ENCODE measurements at places on chromosomes 3 and 15. TPM values are rescaled to one million over a fixed set of nuclear protein-coding genes. Genes with fewer than 3 reads are reported as not detected.

Gene CHRFAM7A
- 0.90 TPM for total RNA-seq

Gene PRTG
- 2.1 TPM for total RNA-seq

Gene NDN
- total RNA-seq, result 0.33 TPM

Gene CHST13
- not detected for total RNA-seq

Gene SLC9C1
- not detected for total RNA-seq

DNA sequence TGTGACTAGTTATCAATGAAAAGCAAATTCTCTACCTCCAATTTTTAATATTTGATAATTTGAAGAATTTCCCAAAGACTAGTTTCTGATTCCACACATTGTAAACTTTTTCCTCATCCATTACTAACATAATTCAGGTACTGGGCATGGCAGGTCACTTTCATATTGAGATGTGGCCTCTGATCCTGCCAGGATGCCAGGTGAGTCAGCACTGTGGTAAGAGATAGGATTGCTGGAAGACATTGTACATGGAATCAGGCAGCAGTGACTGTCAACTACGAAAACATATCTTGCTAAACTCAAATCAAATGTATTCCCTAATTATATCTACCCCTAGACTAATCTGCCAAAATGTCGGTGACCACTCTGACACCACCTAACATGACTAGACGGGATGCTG, 33.2 kb upstream of the POU1F1 start:
- no peak for DNase-seq

GRCh38 chr3:30893678-30894325, 659 bp downstream of the GADL1 start:
- DNase-seq, result no peak

- DNase-seq, result no peak
Observed at GRCh38 chr15:39282663-39283208, 298.1 kb upstream of the THBS1 start.

DNA sequence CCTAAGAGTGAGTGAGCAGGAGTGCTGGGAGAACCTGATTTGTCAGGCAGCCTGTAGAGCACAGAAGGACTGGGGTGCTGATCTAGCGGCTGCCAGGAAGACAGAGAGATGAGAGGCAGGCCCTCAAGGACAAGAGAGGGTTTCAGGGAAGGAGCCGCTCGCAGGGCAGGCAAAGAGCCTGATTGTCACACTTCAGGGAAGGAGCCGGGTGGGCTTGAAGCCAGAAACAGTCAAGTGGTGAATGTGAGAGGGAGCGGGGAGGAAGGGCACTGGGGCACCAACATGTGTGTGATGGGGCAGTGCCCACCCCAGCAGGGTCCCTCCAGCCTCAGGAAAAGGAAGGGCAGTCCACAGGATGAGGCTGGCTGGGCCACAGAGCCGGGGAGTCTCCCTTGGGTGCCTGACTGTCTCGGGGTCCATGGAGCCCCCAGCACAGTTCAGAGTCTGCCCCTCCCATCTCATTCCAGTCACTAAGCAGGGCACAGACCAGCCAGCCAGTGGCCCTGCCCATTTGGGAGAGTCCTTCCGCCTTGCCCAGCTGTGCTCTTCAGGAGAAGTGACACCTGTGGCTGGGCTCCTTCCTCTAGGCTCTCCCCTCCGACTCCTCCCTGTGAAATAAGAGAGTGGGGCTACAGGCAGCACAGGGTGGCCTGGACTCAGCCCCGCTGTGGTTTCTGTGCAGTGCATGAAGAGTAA, 148.6 kb downstream of the RAB11A start:
- no peak for DNase-seq

- DNase-seq, result peak; percentile 27
Observed at GRCh38 chr15:62848632-62849050, 193.9 kb upstream of the TPM1 start.

GRCh38 chr15:90599644-90600043, 69.9 kb downstream of the CRTC3 start:
- DNase-seq, result no peak

DNA sequence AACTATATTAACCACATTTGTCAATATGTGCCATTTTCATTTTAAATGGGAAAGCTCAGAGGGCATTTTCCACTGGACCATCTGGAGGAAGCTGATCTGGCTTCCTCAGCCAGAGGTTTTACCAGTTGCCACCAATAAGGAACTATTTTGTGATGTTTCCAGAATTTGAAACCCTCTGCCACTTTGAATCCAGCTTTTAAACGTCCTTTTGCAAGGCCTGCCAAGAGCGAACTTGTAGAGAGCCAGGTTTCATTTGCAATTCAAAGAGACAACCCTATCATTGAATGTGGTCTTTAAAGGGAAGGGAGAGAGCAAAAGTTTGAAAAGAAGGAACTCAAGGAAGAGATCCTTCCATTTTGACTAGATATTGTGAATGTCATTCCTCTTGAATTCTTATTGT, 123.3 kb upstream of the CHL1 start:
- no peak for DNase-seq

All from H4 (cell line).